ENCODE measurements at places on chromosomes 2 and 18.

- no peak for DNase-seq
Observed at GRCh38 chr2:135299658-135300244, 231.3 kb downstream of the ZRANB3 start.

GRCh38 chr2:83689402-83689801, 769.7 kb downstream of the SUCLG1 start:
- no peak for DNase-seq

DNA sequence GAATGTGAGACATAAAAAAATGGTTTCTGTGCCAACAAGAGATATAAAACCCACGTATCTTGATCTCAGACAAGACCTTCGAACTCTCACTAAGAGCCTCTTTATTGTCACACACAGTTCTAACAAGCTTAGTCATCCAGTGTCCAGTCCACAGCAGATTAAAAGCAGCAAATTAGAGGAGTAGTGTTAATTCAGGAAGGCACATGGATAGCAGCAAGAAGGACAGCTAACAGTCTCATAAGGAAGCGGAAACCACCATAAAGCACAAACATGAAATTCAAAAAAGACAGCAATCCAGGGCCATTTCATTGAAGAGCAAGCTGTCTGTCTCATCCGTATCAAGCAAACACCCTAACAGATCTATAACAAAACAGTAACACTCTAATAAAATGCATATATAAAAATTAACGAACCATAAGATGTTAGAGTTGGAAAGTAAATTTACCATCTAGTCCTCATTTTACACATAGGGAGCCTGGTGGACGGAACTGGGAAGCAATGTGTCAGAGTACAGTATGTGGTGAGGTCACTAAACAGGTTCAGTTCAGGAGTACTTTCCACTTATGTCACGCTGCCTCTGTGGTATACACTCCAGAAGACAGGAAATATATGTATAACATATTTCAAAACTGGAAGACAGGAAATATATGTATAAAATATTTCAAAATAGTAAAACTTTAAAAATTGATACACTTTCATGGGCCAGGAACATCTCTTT, 18.3 kb downstream of the AAK1 start:
- no peak for DNase-seq

- DNase-seq: no peak
Observed at GRCh38 chr2:186605041-186605440, 15.2 kb downstream of the ITGAV start.

- no peak for DNase-seq
Observed at GRCh38 chr2:159648643-159649042, 32.3 kb upstream of the BAZ2B start.

All from activated naive CD4-positive, alpha-beta T cell treated with anti-CD3 and anti-CD28 coated beads, Interleukin-2, amount 50 U/mL, for 72 hours (primary cell).